Progenitor cell of endocrine pancreas (in vitro differentiated cells): ENCODE measurements at places on chromosomes 11 and 22.

- no peak for DNase-seq
Observed at GRCh38 chr22:43266076-43266475, 77.1 kb downstream of the SCUBE1 start.

DNA sequence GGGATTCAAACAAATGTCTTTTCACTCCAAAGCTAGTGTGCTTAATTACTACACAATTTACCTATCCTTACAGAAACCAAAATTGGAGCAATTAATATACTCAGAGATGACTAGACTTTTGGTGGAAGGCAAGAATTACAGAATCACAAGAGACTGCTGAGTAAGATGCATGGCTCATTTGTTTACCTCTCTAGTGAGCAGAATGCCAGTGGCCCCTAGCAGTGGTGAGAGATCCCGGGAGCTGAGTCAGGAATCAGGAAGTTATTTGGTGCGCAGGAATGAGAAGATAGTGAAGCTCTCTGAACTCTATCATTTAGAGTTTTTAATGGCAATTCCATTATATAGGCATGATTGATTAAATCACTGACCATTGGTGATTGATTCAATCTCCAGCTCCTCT lies 188.9 kb upstream of the SESN3 start:
- no peak for DNase-seq

- no peak for DNase-seq
Observed at GRCh38 chr11:80846442-80846841, 1405.6 kb upstream of the TENM4 start.

- DNase-seq, result no peak
Observed at GRCh38 chr11:61126256-61126655, 24.0 kb downstream of the CD5 start.

DNA sequence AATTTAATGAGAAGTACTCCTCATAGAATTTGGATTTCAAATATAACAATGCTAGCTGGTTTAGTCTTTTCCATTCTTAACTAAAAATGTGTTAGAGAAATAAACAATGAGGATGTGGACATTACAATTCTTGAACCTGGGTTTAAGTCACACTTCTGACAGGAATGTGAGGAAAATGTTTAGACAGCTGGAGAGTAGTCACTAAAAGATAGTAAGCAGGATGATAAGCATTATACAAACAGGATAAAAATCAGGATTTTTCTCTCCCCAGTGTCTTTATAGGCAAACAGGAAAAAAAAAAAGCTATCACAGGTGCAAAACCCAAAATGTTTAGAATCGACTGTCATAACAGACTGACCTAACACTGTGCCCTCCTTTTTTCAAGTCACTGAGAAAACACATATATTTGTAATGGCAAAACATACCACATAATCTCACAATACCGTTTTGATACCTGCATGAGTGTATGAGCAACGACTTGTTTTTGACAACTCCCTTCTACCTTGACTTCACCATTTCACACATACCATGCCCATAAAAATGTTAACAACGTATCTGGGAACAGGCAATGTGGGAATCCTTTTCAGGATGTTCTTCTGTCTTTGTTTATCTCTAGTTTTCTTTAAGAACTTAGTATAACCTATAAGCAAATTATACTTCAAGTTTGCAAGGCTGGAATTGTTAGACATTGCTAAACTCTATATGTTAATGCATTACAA lies 242.0 kb downstream of the SBF2 start:
- no peak for DNase-seq

DNA sequence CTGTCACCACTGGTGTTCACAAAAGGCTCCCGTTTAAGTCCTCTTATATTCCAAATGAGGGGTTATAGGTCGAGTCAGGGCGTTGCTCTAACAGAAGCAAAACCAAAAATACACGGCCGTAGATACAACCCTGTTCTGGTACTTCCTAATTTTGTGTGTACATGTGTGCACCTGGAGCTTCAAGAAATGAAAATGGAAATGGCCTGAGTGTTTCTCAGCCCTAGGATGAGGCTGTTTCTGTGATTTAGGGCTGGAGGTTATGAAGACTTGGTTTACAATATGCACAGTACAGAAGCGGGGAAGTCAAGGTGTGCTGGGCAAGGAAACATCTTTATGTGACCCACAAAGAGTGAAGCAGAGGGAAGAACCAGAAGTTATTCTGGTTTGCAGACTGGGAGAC lies 110.4 kb upstream of the OR4B1 start:
- no peak for DNase-seq

DNA sequence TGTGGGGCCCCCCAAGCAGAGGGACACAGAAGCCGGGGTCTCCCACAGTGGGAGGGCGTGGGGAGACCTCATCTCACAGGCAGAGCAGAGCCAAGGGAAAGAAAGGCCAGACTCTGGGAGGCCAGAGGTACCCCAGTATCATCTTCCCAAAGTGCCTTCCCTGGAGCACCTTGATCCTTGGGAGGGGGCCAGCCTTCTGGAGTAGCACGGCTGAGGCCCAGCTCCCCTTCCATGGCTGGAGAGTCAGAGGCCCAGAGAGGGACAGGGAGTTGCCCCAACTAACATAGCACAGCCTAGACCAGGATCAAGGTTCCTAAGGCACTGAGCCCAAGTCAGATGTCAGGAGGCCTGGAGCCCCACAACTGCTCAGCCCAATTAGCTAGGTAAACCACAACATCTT lies 50.6 kb downstream of the ELFN2 start:
- no peak for DNase-seq

DNA sequence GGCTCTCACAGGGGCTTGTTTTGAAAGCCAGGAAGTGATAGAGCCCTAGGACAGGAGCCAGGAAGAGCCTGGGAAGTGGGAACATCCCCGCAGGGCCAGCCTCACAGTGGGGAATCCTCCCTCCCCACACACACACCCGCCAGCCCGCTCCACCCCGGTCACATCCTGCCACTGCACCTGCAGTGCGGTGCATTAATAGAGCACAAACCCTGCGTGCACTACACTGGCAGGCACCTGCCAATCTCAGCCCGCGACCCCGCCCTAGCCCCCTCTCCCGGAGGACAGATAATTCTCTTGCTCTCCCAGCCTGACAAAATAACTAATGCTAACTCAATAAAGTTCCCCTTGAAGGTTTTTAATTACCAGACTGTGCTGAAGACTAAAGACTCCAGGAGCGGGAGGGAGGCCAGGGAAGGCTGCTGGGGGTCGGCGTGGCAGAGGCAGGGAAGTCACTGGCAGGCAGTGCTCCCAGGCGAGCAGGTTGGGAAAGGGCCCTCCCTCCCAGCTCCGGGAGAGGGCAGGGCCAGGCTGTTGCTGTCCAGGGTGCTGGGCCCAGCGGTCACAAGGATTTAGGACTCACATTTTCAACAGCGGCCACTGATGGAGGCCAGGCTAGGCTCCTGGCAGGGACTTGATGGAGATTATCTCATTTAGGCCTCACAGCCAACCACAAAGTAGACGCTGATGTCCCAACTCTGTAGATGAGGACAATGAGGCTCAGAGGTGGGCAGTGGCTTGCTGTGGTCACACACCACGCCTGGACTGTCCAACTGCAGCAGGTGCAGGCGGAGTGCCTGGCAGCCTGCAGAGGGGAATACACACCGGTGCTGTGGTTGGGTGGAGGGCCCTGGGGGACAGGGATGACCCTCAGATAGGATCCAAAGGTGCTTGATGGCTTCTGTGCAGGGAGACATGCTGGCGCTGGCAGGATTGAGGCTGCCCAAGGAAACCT lies 23.9 kb upstream of the TCF20 start:
- peak; percentile 72 for DNase-seq

- no peak for DNase-seq
Observed at GRCh38 chr22:37378642-37379058, 48.6 kb downstream of the ELFN2 start.

DNA sequence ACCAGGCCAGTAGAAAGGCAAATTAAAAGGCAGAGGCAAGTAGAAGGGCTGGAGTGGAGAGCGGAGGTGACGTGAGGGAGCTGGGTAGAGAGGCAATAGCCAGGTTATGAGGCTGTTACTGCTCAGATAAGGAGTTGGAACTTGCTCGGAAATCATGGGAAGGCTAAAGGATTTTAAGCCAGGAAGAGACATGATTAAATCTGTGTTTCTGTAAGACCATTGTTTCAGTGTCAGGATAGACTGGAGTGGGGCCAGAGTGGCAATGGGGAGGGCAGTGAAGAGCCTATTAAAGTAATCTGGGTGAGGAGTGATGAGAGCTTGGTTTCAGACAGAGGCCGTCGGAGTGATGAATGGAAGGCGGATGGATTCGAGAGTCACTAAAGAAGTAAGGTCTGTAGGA lies 39.0 kb downstream of the GRAMD1B start:
- no peak for DNase-seq

DNA sequence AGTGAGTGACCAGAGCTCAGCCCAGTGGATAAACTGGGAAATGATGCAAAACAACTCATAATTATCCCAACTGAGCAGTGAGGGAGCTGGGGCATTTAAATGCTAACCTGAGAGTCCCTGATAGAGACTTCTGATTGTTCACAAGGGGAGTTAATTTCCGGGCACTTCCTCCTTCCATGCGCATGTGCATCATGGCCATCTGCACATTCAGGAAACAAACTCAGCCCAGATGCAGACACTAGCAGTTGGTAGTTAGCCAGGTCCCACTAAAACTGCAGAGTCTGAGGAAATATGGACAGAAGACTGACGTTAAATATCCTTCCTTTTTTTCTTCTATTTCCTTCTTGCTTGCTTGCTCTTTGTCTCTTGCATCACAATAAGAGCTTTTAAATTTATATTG lies 852.1 kb upstream of the LRRC4C start:
- DNase-seq, result no peak

DNA sequence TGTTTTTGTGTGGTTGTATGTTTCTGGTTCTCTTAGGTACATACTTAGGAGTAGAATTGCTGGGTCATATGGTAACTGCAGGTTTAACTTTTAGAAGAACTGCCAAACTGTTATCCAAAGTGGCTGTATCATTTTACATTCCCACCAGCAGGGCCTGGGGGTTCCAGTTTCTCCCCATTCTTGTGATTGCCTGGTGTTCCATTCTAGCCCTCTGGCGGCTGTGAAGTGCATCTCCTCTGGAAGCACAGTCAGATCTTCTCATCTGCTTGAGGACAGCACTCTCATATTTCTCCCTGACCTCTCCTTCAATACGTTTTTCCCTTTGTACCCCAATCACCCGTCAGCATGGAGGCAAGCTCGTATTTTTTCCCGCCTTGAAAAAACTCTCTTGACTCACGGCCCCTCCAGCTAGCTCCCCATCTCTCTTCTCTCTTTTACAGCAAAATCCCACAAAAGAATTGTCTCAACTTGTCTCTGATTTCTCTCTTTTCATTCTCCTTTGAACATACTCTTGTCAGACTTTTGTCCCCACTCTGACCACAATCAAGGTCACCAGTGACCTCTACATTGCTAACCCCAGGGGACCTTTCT lies 56.8 kb upstream of the THY1 start:
- no peak for DNase-seq

DNA sequence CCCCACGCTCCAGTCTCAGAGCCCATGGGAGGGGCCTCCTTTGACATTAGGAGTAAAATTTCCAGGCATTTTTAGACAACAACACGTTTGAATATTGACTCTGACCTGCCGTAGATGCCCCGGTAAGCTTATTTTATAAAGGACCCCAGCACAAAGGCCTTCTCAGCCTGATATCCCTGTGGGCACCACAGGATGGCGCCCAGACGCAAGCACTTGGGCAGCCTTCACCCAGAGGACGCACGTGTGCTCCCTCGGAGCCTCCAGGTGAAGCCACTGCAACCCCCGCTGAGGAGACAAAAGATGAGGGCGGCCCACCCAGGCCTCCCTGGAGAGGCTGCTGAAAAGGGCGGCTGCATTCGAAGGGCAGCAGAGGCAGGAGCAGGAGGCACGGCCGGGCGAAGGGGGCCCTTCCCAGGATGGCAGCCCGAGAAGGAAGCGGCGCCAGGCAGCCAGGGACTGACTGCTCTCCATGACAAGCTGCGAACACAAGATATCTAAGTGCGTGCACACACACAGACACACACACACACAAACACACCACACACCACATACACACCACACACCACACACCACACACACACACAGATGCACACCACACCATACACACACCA lies 15.2 kb upstream of the TH start:
- DNase-seq, result no peak

DNA sequence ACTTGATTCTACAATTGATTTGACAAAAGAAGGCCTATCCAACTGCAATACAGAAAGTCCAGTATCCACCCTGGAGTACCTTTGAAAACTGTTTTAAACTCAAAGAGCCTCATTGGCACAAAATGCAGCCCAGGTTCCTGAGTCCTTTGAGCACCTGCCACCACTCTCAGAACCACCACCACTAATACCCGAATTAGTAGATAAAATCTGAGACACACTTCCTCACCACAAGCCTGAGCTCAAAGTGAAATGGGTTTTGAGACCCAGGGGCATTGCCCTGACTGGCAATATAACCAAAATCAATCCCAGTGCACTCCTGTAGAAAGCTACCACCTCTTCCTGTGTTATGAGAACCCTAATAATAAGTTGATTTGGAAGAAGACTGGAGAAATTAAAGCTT lies 215.7 kb downstream of the CSNK2A3 start:
- DNase-seq, result no peak

GRCh38 chr22:27602390-27602789 lies 199.2 kb downstream of the MN1 start:
- no peak for DNase-seq

- DNase-seq, result no peak
Observed at GRCh38 chr11:91771961-91772360, 452.7 kb upstream of the FAT3 start.

GRCh38 chr11:7332962-7333361 lies 81.3 kb downstream of the SYT9 start:
- DNase-seq, result no peak

DNA sequence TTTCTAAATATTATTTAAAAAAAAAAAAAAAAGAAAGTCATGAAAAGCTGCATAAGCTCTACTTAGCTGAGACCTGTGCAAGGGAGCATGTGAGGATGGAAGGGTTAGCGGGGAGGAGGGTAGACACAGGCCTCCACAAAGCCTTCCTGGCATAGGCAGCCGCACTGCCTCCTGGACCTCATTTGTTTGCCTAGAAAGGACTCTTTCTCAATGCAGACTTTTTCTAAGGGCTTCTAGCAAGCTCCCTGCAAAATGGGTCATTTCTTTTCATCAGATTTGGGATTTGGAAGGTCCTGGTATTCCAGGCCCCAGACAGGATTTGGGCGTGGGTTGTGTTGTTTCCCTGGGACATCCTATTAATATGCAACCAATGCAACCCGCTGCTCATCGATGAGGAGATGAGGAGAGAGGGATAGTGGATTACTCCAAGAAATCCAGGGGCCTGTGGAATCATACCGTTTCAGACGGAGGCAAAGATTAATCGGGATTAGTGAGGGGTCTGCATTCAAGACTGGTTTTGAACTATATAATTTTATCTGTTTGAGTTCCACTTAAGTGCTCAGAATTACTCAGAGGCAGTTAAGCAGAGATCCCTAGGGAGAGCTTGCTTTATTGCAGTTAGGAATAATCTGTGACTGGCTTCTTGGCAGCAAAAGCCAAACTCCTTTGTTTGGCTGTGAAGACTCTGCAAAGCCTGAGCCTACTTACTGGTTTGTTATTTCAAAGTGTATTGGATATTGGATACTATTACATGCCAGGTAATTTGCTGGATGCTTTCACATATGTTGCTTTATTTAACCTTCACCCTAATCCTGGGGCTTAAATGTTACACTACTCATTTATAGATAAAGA lies 106.9 kb upstream of the NAV2 start:
- no peak for DNase-seq

- no peak for DNase-seq
Observed at GRCh38 chr22:23239429-23239828, 59.1 kb downstream of the BCR start.

GRCh38 chr11:30125456-30125855 lies 105.4 kb upstream of the FSHB start:
- no peak for DNase-seq
